ENCODE measurements at places on chromosomes 2 and 18.

- DNase-seq, result no peak
Observed at GRCh38 chr18:71021030-71021362, 732.2 kb downstream of the SOCS6 start.

DNA sequence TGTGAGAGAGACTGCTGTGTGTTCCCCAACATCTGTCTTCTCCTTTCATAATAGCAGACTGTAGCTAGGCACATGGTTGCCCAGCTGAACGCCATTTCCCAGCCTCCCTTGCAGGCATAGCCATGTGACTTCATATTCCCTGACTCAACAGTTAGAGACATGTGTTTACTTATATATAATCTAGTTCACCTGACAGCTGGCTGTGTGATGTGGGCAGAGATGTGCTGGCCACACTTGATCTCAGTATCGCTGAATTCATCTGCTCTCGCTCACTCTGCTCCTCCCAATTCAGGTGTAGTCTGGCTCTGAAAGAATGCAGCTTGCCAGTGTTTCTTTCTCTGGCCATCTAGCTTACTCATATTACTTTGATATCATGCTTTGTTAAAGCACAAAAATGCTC is 52.3 kb upstream of the SEC11C start:
- DNase-seq, result peak; percentile 7

- no peak for DNase-seq
Observed at GRCh38 chr2:136208682-136209420, 90.9 kb upstream of the CXCR4 start.

DNA sequence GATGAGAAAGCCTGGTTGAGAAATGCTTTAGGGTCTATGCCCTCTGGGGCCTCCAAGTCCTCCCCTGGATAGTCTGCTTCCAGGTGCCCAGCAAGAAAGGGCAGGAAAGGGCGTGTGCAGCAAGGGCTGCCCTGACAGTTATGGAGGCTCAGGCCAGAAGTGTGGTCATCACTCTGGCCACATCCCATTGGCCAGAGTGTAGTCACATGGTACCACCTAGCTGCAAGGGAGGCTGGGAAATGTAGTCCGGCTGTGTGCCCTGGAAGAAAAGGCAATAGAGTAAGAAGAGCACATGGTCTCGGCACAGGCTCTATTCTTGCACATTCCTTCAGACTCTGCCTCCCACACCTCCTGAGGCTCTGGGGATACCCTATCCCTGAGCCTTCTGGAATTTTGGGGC is 35.7 kb downstream of the ODC1 start:
- peak; percentile 52 for DNase-seq

GRCh38 chr18:26649193-26649543 is 100.8 kb upstream of the KCTD1 start:
- no peak for DNase-seq

DNA sequence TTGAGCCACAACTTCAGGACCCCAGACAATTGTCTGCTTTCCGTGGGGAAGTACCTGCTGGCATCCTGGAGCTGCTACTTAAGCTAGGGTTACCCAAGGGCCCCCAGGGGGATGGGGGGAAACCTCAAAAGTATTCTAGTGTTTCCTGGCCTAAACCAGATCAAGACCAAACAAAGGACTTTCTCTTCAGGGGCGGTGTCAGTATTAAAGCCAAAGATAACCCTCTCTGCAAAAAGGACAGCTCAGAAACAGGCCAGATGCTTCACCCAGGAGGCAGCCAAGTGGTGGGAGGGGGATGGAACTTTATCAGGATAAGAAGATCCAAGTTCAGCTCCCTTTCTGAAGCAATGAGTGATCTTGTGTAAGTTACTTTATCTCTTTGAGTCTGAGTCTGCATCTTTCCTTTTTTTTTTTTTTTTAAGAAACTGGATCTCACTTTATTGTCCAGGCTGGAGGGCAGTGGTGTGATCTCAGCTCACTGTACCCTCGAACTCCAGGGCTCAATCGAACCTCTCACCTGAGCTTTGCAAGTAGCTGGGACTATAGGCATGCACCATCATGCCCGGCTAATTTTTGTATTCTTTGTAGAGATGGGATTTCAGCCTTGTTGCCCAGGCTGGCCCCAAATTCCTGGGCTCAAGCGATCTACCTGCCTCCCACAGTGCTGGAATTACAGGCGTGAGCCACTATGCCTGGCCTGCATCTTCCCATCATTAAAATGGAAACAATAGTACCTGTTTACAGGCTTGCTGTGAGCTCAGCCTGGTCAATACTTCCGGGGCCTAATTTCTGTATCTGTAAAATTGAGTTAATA is 151.8 kb upstream of the PTPRM start:
- DNase-seq, result no peak

DNA sequence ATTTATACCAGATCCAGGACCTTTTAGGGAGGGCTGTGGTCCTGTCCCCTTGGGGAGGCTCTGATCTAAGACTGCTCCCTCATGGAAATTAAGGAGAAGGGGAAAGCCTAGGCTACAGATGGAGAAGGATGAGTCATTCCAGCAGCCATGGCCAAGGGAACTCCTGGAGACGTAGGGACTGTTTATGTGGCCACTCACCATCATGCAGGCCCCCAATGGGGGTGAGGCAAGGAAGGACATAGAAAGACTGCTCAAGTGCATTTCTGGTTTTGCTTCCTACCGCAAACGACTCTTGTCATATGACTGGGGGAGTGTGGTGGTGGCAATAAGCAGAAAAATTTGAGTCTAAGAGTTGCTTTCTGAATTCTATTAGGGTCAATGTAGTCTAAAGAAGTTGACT is 54.0 kb upstream of the CYP1B1 start:
- peak; percentile 50 for DNase-seq

- no peak for DNase-seq
Observed at GRCh38 chr2:23134726-23135125, 250.3 kb upstream of the KLHL29 start.

DNA sequence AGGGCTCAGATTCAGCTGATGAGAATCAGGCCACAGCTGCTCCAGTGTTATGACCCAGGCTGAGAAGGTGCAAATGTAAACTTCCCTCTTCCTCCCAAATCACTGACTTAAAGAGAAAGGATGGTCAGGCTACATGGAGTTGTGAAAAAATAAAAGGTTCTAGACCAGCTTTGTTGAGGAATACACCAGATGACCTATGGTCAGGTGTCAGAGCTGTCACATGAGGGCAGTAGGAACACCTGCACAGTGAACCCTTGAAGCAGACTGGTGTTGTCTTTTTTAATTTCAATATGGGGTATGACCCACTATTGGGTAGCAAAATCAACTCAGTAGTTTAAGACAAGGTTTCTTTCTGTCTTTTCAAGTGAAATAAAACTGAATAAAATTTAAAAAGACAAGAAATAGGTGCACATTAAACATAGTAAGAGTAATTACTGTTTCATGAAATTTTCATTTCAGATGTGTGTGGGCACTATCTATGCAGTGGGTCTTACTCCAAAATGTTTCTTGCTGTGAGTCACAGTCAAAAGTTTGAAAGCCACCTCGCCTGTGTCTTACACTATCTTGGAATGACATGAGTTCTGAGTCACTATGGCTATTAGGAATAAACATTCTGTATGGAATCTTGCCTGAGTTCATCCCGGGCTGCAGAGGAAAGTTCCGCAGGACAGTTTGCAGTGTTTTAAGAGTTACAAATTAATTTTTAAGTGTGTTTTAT is 83.6 kb downstream of the ACVR1 start:
- peak; percentile 92 for DNase-seq

GRCh38 chr2:200774920-200775319 is 36.8 kb upstream of the BZW1 start:
- no peak for DNase-seq

GRCh38 chr2:199798831-199799580 is 52.0 kb downstream of the FTCDNL1 start:
- DNase-seq, result no peak

- no peak for DNase-seq
Observed at GRCh38 chr2:240785424-240786335, 34.3 kb downstream of the KIF1A start.

- peak; percentile 69 for DNase-seq
Observed at GRCh38 chr18:57789090-57789489, 14.0 kb downstream of the ATP8B1 start.

GRCh38 chr2:120634533-120634932 is 101.1 kb upstream of the GLI2 start:
- DNase-seq, result no peak

DNA sequence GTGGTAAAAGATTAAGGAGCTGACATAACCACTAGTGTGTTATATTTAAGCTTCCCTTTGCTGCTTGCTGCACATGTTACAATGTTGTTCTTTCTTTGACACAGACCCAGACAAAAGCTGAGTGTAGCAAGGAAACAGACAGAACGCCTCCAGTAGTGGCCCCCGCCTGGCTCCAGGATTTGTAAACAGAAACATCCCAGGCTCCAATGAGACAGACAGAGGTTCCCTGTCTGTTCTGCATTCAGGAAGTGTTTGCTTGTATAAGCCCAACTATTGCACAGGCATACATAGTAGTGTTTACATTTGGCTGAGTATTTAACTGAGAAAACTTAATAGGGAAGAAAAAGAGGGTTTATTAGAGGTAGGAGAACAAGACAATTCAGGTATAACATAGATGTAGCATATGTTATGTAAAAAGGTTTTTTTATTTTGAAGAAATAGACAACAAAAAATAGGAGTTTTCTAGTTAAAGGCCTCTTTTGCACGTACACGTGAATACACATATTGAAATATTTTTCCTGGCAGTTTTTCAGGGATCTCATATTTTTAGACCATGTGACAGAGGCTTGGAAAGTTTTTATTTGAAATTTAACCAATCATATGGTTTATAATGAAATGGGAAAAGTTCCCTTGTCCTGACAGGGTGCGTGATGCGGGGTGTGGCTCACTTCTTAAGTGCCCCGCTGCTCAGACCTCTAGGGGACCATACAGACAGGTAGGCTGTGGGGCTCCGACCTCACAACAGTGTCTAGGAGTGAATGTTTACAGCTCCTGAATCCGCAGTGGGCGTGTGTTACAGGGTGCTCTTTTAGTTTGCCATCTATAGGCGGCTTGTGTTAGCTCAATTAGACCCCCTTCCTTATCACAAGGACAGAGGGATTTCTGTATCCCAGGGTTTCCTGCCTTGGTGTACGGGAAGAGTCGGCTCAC is 118.4 kb downstream of the BMPR2 start:
- DNase-seq, result peak; percentile 96

DNA sequence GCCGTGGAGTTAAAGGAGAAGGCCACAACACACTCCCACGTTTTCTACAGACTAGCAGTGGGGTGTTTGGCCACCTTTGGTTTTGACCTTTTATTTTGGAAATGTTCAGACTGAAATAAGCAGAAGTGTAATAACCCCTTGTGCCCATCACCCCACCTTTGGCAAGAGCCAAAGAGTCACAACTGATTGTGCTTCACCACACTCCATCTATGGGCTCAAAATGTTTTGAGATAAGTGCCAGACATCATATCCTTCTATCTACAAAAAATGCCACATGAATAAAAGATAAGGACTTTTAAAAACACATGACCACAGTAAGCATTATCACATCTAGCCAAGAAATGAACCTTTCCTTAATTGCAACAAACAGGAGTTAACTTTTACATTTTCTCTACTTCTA is 9.9 kb upstream of the GPR35 start:
- no peak for DNase-seq

DNA sequence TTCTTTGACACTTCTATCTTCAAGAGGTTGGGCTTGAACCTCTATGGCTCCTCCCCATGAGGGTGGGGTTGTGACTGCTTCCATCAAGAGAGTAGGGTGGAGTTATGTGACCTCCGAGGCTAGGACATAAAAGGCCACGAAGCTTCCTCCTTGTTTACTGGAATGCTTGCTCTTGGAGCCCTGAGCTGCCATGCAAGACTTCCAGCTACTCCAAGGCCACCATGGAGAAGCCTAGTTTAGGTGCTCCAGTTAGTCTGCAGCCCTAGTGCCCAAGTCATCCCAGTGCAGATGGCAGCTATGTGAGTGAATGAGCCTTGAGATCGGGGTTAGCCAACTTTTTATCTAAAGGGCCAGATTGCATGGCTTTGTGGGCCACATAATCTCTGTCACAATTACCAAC is 2.4 kb upstream of the MERTK start:
- DNase-seq, result no peak

DNA sequence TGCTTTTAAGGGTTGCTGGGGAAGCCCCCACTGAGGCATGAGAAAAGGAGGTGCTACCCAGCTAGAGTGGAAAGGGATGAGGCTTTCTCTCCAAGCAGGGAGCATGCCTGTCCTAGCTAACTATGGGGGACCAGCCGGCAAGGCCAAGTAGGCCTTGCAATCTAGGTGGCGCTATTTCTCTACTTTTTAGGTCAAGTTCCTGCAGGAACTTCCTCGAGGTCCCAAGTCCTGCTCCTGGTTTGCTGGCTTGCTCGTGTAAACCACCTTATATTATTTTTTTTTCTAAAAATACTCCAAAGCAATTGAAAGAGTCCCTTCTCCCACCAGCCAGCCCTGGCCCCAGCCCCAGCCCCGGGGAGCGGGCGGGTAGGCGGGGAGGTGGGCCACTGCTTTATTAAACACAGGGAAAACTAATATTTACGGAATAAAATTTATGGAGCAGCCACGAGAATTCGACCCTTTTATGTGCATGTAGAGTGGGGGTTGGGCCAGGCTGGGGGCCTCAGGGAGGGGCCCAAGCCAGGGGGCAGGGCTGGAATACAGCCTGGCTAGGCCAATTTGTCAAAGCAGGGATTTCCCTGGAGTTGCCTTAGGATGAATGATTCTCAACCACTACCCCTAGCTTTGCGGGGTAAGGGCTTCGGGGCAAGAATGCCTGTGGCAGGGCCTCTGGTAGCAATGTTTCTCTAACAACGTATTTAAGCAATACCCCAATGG is 12.8 kb upstream of the IHH start:
- peak; percentile 72 for DNase-seq

DNA sequence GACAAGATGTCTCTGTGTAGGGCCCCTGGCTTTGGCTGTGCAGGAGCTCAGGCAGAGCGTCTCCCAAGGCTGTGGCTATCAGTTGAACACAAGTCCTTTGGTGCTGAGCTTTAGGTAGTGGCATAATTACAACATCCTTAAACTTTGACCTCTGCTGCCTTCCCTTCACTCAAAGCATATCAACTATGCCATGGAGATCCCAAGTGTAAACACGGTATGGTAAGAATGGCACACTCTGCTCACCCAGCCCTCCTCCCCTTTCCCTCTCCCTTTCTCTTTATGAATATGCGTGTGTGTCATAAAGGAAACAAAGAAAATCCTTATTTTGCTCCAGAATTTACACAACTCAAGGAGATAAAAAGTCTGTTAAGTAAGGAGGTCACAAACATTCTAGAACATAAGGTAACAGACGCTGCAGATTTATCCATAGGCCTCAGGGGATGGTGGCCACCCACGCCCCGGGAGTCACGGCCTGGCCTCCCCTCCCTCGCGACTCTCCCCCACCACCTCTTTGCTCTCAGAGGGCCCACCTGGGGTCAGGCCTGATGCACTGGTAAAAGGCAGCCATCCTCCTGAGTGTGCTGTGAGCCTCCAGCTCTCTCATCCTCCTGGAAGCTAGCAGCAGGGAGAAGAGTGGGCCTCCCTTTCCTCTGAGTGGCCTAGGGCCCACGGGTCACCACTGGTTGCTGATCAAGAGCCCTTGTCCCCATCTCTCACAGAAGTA is 67.3 kb downstream of the CRACDL start:
- DNase-seq, result no peak

DNA sequence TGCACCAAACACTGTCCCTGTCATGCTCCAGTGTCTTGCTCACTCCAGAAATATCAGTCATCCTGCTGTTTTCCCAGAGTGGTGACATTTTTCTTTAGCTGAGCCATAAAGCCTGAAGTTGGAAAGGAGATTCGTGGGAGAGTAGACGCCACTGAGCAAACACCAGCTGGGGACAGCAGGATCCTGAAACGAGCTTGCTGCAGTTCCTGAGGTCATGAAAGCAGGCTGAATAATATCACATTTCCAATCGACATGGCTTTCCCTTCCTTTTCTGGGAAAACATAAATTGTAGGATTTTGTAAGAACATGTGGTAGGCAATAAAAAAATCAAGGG is 276.4 kb downstream of the CDCA7 start:
- DNase-seq, result peak; percentile 34

GRCh38 chr2:65320946-65321345 is 93.3 kb downstream of the ACTR2 start:
- no peak for DNase-seq

Measured in IMR-90 (cell line).